ENCODE measurements at places on chromosomes 7 and 10. TPM values are rescaled to one million over a fixed set of nuclear protein-coding genes. Genes with fewer than 3 reads are reported as not detected.

DNA sequence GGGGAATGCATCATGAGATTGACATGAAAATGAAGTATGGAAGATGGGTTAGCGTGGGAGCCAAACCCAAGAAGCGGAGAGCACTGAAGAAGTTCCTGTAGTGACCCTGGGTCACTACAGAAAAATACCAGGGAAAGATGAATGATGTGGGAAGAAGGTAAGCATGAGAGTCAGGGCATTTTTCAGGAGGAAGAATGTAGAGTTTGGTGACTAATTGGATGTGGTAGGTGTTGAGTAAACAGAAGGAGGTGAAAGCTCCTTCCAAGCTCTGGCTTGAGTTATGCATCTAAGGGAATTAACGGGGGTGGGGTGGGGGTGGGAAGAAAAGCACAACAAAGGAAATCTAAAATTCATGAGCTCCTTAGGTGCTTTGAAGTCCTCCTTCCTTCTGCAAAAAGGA is 238.1 kb upstream of the AOAH start:
- no peak overlapping the region for H3K27ac ChIP-seq
- no peak overlapping the region for H3K4me3 ChIP-seq
- H3K27me3 ChIP-seq: no peaks in the 10 kb centered on the region
- no peak for DNase-seq

Gene NME8
- total RNA-seq: not detected

Gene NPFFR1
- 0.03 TPM for total RNA-seq

DNA sequence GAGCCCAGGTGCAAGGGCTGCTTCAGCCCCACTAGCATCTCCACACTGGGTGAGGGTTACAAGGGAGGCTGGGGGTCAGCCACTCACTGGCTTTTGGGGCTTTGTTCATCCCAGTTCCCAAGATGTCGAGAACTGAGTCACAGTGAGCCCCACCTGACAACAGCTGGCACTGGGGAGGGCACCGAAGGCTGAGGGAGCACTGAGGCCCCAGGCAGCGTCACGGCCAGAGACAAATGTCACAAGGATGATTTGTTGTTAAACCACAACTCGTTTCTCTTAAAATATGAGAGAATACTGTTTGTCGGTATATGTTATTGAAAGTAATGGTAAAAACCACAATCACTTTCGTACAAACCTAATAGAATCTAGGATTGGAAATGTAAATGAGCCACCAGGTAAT is 219.9 kb downstream of the CELF2 start:
- peak overlapping the region; percentile 50 for H3K27ac ChIP-seq
- no peaks in the 10 kb centered on the region for H3K27me3 ChIP-seq
- no peak for DNase-seq
- H3K4me1 ChIP-seq: peaks cover 70% of the 10 kb centered on the region
- no peak overlapping the region for H3K4me3 ChIP-seq
- H3K36me3 ChIP-seq: peaks cover 58% of the 10 kb centered on the region

Gene JAKMIP3
- 0.28 TPM for total RNA-seq

- no peak overlapping the region for H3K4me3 ChIP-seq
- no peak for DNase-seq
- no peak overlapping the region for H3K27ac ChIP-seq
- no peaks in the 10 kb centered on the region for H3K36me3 ChIP-seq
Observed at GRCh38 chr10:71268247-71268691, 50.8 kb upstream of the SLC29A3 start.

Gene PTPRE
- 47.6 TPM for total RNA-seq

- H3K4me1 ChIP-seq: no peaks in the 10 kb centered on the region
- no peak overlapping the region for H3K27ac ChIP-seq
- H3K27me3 ChIP-seq: no peaks in the 10 kb centered on the region
- no peak for DNase-seq
Observed at GRCh38 chr10:21925851-21926250, 77.7 kb downstream of the DNAJC1 start.

GRCh38 chr7:24882989-24883621 is 96.9 kb downstream of the OSBPL3 start:
- no peak overlapping the region for H3K27ac ChIP-seq
- no peak overlapping the region for H3K4me3 ChIP-seq
- peaks cover 14% of the 10 kb centered on the region for H3K36me3 ChIP-seq
- H3K27me3 ChIP-seq: no peaks in the 10 kb centered on the region
- DNase-seq: no peak

DNA sequence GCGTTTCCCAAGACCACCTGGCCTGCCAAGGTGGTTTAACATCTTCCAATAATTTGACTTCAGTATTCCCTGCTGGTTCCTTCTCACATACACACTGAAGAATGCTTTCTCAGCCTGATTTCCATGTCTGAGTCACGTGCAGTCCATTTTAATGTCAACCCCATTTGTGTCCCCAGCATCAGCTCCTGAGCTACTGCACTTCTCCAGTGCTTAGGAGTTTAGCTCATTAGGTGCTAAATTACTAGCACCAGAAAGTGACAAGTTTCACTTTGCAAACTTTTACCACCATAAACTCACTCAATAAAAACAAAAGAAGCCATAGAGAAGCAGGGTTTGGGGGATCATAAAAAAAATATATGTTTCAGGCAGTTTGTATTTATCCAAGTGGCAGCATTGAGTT is 279.3 kb upstream of the SORCS1 start:
- H3K27ac ChIP-seq: no peak overlapping the region
- no peak overlapping the region for H3K4me3 ChIP-seq
- no peak for DNase-seq
- H3K27me3 ChIP-seq: no peaks in the 10 kb centered on the region

GRCh38 chr10:128912568-128913311 is 554.3 kb upstream of the MGMT start:
- no peaks in the 10 kb centered on the region for H3K27me3 ChIP-seq
- H3K27ac ChIP-seq: no peak overlapping the region
- H3K36me3 ChIP-seq: no peaks in the 10 kb centered on the region
- no peak overlapping the region for H3K4me3 ChIP-seq
- H3K4me1 ChIP-seq: no peaks in the 10 kb centered on the region

- no peak overlapping the region for H3K4me3 ChIP-seq
- H3K36me3 ChIP-seq: no peaks in the 10 kb centered on the region
- no peak overlapping the region for H3K27ac ChIP-seq
- H3K27me3 ChIP-seq: no peaks in the 10 kb centered on the region
Observed at GRCh38 chr10:97821308-97822038, 28.2 kb upstream of the GOLGA7B start.

Gene ZNF503
- total RNA-seq: 0.47 TPM

- no peaks in the 10 kb centered on the region for H3K27me3 ChIP-seq
- H3K27ac ChIP-seq: peak overlapping the region; percentile 28
- H3K4me3 ChIP-seq: peak overlapping the region; percentile 94
- H3K36me3 ChIP-seq: peaks cover 15% of the 10 kb centered on the region
- peaks cover 26% of the 10 kb centered on the region for H3K4me1 ChIP-seq
Observed at GRCh38 chr7:2242541-2243429, 759 bp downstream of the NUDT1 start.

Gene FAM25C
- not detected for total RNA-seq

- peaks cover 17% of the 10 kb centered on the region for H3K27me3 ChIP-seq
- H3K27ac ChIP-seq: no peak overlapping the region
- no peak for DNase-seq
- peaks cover 13% of the 10 kb centered on the region for H3K4me1 ChIP-seq
- no peaks in the 10 kb centered on the region for H3K36me3 ChIP-seq
Observed at GRCh38 chr7:106523482-106523881, 137.5 kb downstream of the CCDC71L start.

DNA sequence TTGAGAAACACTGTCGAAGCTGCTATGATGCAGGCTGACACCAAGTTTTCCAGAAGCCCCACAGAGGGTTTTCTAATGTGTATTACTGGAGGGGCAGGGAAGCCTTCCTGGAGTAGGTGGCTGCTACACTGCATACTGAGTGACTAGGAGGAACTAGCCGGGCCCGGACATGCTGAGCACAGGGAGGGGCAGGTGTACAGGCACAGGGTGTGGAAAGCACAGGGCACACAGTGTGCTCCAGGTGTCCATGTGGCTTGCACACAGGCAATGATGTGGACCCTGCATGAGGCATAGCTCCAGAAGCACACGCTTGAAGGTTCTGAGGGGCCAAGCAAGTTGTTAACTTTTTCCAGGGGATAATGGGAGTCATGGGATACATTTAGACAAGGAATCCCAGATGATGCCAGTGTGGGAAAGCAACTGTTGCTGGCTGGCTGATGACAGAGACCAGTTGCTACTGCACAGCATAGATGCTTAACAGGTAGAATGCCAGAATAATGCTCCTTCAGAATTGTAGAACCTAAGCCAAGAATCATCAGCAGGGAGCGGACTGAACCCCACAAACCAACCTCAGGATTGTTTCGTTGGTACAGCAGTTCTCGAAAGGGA is 14.6 kb downstream of the DHX32 start:
- no peak overlapping the region for H3K4me3 ChIP-seq
- peaks cover 13% of the 10 kb centered on the region for H3K36me3 ChIP-seq
- no peak for DNase-seq
- H3K27me3 ChIP-seq: no peaks in the 10 kb centered on the region
- H3K27ac ChIP-seq: no peak overlapping the region

DNA sequence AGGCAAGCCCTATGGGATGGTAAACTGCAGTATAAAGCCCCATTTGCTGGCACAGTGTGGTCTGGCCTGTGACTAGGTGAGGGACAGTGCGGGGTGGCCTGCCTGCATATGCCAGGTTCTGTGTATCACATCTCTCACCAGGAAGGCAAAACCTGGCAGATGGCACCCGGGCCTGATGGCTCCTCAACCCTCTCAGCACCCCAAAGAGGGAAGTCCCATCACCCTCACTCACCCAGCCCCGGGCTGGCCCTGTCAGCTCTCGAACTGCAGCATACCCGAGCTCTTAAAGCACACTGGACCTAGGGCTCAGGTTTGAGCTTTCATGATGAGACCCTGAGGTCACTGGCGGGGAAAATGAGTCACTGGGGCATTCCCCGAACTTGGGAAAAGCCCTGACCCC is 130.5 kb downstream of the LHPP start:
- H3K27ac ChIP-seq: no peak overlapping the region
- H3K4me1 ChIP-seq: peaks cover 3% of the 10 kb centered on the region
- DNase-seq: no peak
- no peaks in the 10 kb centered on the region for H3K27me3 ChIP-seq

GRCh38 chr10:133247681-133248333 is 10.2 kb downstream of the VENTX start:
- H3K36me3 ChIP-seq: no peaks in the 10 kb centered on the region
- DNase-seq: no peak
- H3K4me1 ChIP-seq: peaks cover 4% of the 10 kb centered on the region
- H3K27ac ChIP-seq: no peak overlapping the region

Gene CCDC71L
- 9.8 TPM for total RNA-seq

Gene HABP2
- total RNA-seq: not detected

GRCh38 chr7:45718464-45719330 is 144.5 kb downstream of the ADCY1 start:
- H3K27ac ChIP-seq: no peak overlapping the region
- H3K27me3 ChIP-seq: no peaks in the 10 kb centered on the region
- no peak overlapping the region for H3K4me3 ChIP-seq
- no peaks in the 10 kb centered on the region for H3K4me1 ChIP-seq
- no peaks in the 10 kb centered on the region for H3K36me3 ChIP-seq
- no peak for DNase-seq

- H3K27ac ChIP-seq: no peak overlapping the region
- no peaks in the 10 kb centered on the region for H3K36me3 ChIP-seq
- H3K4me1 ChIP-seq: no peaks in the 10 kb centered on the region
- no peak overlapping the region for H3K4me3 ChIP-seq
- DNase-seq: no peak
Observed at GRCh38 chr7:90461219-90461618, 8.2 kb upstream of the PTTG1IP2 start.

DNA sequence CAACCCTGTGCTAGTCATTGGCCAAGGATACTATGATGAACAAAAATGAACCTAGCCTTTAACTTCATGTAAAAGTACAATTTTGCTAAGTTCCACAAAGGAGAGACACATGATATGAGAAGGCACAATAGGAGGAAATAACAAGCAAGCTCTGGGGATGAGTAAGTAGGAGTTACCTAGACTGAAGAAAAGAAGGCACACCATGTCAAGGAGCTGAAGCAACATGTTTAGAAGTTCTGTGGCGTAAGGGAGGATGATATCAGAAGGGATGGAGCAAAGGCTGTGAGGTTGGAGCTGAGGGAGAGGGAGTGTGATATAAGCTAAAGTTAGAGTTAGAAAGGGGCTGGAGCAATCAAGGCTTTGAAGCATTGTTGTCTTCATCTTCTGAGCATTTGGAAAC is 25.6 kb downstream of the KIFBP start:
- DNase-seq: no peak
- H3K4me1 ChIP-seq: no peaks in the 10 kb centered on the region
- H3K27me3 ChIP-seq: no peaks in the 10 kb centered on the region
- H3K36me3 ChIP-seq: peaks cover 62% of the 10 kb centered on the region
- no peak overlapping the region for H3K4me3 ChIP-seq

- no peak overlapping the region for H3K4me3 ChIP-seq
- H3K36me3 ChIP-seq: peaks cover 16% of the 10 kb centered on the region
- peak overlapping the region; percentile 53 for H3K27ac ChIP-seq
- H3K4me1 ChIP-seq: peaks cover 13% of the 10 kb centered on the region
Observed at GRCh38 chr7:142784096-142784495, 13.3 kb downstream of the PRSS2 start.

Gene FKBP6
- total RNA-seq: not detected

GRCh38 chr7:9575716-9576115 is 1142.3 kb downstream of the NXPH1 start:
- no peaks in the 10 kb centered on the region for H3K36me3 ChIP-seq
- H3K4me1 ChIP-seq: no peaks in the 10 kb centered on the region
- no peak overlapping the region for H3K4me3 ChIP-seq
- H3K27ac ChIP-seq: no peak overlapping the region

Gene SYT15
- total RNA-seq: 0.17 TPM

DNA sequence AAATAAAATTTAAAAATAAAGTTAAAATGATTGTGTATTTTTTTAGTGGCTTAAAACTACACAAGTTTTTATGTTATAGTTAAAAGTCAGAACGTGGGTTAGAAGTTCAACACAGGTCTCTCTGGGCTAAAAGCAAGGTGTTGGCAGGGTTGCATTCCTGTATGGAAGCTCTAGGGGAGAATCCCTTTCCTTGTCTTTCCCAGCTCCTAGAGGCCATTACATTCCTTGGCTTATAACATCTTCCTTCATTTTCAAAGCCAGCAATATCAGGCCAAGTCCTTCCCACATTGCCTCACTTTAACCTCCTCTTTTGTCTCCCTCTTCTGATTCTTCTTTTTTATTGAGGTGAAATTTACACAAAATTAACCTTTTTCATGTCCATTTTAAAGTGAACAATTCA is 52.4 kb upstream of the EEPD1 start:
- no peaks in the 10 kb centered on the region for H3K36me3 ChIP-seq
- no peak overlapping the region for H3K4me3 ChIP-seq
- H3K27ac ChIP-seq: no peak overlapping the region
- H3K27me3 ChIP-seq: no peaks in the 10 kb centered on the region
- H3K4me1 ChIP-seq: no peaks in the 10 kb centered on the region
- no peak for DNase-seq

- no peaks in the 10 kb centered on the region for H3K27me3 ChIP-seq
- DNase-seq: no peak
- no peak overlapping the region for H3K4me3 ChIP-seq
- H3K27ac ChIP-seq: no peak overlapping the region
Observed at GRCh38 chr7:158445421-158446175, 142.0 kb downstream of the PTPRN2 start.

DNA sequence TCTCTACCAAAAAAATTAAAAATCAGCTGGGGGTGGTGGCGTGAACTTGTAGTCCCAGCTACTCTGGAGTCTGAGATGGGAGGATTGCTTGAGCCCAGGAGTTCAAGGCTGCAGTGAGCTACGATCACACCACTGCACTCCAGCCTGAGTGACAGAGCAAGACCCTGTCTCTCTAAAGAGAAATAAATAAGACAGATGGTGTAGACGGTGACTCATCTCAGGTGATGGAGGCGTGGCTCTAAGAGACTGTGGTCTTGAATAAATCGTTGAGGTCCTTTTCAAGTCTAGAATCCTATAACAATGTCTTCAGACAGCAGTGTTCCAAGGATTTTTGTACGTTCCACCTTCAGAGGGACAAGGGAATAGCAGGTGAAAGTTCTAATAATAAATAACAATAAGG is 53.8 kb upstream of the PFKFB3 start:
- no peak overlapping the region for H3K4me3 ChIP-seq
- H3K27ac ChIP-seq: no peak overlapping the region
- peaks cover 70% of the 10 kb centered on the region for H3K4me1 ChIP-seq
